ENCODE measurements at places on chromosomes 1 and 21. TPM values are rescaled to one million over a fixed set of nuclear protein-coding genes. Genes with fewer than 3 reads are reported as not detected.
A peak's percentile ranks its signal among the peaks of the same experiment; 100 is the strongest.

- no peak overlapping the region for H3K27ac ChIP-seq
- DNase-seq, result no peak
- no peaks in the 10 kb centered on the region for H3K27me3 ChIP-seq
- no peaks in the 10 kb centered on the region for H3K4me1 ChIP-seq
- H3K36me3 ChIP-seq, result no peaks in the 10 kb centered on the region
- H3K4me3 ChIP-seq, result no peak overlapping the region
Observed at GRCh38 chr1:177650947-177651346, 318.9 kb downstream of the SEC16B start.

GRCh38 chr1:115491298-115492018, 150.3 kb upstream of the VANGL1 start:
- no peak overlapping the region for H3K27ac ChIP-seq
- DNase-seq, result no peak
- peaks cover 4% of the 10 kb centered on the region for H3K27me3 ChIP-seq
- no peaks in the 10 kb centered on the region for H3K36me3 ChIP-seq
- H3K4me1 ChIP-seq, result no peaks in the 10 kb centered on the region

- H3K4me1 ChIP-seq, result peaks cover 3% of the 10 kb centered on the region
- no peak overlapping the region for H3K4me3 ChIP-seq
- no peaks in the 10 kb centered on the region for H3K36me3 ChIP-seq
- peaks cover 41% of the 10 kb centered on the region for H3K27me3 ChIP-seq
- H3K27ac ChIP-seq, result no peak overlapping the region
- DNase-seq, result no peak
Observed at GRCh38 chr1:47725511-47725991, 271.6 kb downstream of the TRABD2B start.

DNA sequence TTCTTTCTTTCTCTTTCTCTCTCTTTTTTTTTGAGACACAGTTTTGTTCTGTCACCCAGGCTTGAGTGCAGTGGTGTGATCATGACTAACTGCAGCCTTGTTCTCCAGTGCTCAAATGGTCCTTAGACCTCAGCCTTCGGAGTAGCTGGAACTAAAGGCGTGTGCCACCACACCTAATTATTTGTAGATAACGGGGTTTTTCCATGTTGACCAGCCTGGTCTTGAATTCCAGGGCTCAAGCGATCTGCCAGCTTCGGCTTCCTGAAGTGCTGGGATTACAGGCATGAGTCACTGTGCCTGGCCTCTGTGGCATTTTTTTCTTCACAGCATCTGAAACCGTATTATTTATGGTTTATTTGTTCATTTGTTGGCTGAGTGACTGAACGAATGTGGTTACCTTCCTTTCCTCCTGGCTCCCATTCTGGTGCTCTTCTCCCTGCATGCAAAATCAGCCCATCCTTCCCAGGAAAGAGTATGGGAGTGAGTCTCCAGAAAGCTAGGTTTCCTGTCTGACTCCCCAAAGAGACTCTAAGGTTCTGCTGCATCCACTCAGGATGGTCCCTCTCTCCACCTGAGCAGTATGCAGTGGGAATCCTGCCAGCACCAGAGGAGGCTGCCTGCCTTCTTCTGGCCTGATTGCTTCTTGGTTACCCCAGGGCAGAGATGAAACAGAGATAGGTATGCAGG, 155.0 kb upstream of the BEND5 start:
- no peaks in the 10 kb centered on the region for H3K27me3 ChIP-seq
- no peaks in the 10 kb centered on the region for H3K36me3 ChIP-seq
- no peaks in the 10 kb centered on the region for H3K4me1 ChIP-seq
- no peak for DNase-seq
- H3K4me3 ChIP-seq, result no peak overlapping the region

DNA sequence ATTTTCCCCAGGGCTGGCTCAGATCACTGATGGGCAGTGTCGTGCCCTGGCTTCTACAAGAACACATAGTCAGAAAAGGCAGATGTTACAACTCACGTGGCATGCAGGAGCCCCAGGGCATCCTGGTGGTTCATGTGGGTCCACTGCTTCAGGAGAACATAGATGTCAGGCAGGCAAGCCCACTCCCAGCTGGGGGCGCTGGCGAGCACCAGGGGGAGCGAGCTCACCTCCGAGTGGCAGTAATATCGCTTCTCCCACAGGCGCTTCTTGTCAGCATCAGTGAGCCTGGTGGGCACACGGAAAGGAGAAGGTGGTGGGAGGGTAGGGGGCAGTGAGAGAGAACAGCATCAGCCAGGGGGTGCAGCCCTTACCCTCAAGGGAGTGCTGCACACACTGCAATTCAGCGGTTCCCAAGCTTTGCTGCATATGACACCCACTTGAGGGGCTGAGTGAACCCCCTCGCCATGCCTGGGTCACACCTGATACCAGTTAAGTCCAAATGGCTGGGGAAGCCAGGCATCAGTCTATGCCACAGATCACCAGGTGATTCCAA, 34.3 kb upstream of the PPP1R15B start:
- H3K36me3 ChIP-seq, result peaks cover 49% of the 10 kb centered on the region
- H3K27me3 ChIP-seq, result no peaks in the 10 kb centered on the region
- peak; percentile 84 for DNase-seq
- no peak overlapping the region for H3K4me3 ChIP-seq
- peaks cover 33% of the 10 kb centered on the region for H3K4me1 ChIP-seq
- H3K27ac ChIP-seq, result no peak overlapping the region

GRCh38 chr1:43042773-43043457, 84.2 kb upstream of the SLC2A1 start:
- peaks cover 4% of the 10 kb centered on the region for H3K27me3 ChIP-seq
- H3K4me3 ChIP-seq, result no peak overlapping the region
- no peak overlapping the region for H3K27ac ChIP-seq
- H3K36me3 ChIP-seq, result no peaks in the 10 kb centered on the region
- no peaks in the 10 kb centered on the region for H3K4me1 ChIP-seq

- no peaks in the 10 kb centered on the region for H3K36me3 ChIP-seq
- H3K4me1 ChIP-seq, result peaks cover 2% of the 10 kb centered on the region
- H3K27ac ChIP-seq, result no peak overlapping the region
- no peak overlapping the region for H3K4me3 ChIP-seq
- no peak for DNase-seq
Observed at GRCh38 chr1:192766876-192767275, 42.0 kb upstream of the RGS2 start.

- peaks cover 69% of the 10 kb centered on the region for H3K4me1 ChIP-seq
- peak overlapping the region; percentile 85 for H3K27ac ChIP-seq
- no peaks in the 10 kb centered on the region for H3K27me3 ChIP-seq
- no peak for DNase-seq
- peaks cover 5% of the 10 kb centered on the region for H3K36me3 ChIP-seq
Observed at GRCh38 chr1:234498448-234499118, 19.6 kb upstream of the TARBP1 start.

DNA sequence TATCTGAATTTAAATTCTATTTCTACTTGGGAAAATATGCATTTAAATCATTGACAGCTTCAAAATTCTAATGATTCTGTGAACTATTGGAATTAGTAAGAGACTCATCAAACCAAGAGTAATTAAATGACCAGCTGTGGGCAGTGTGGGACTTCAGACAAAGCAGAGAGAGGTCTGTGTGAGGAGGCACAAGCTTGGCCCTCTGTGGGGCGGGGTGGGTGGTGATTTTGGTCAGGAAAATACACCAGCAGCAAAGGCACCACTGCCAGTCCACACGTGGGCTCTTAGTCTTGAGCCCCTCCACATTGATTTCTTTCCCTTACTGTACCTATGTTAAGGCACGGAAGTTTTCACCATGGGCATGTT, 39.2 kb upstream of the RAB4A start:
- no peak overlapping the region for H3K27ac ChIP-seq
- no peak for DNase-seq
- no peaks in the 10 kb centered on the region for H3K36me3 ChIP-seq
- H3K4me3 ChIP-seq, result no peak overlapping the region
- peaks cover 12% of the 10 kb centered on the region for H3K4me1 ChIP-seq

DNA sequence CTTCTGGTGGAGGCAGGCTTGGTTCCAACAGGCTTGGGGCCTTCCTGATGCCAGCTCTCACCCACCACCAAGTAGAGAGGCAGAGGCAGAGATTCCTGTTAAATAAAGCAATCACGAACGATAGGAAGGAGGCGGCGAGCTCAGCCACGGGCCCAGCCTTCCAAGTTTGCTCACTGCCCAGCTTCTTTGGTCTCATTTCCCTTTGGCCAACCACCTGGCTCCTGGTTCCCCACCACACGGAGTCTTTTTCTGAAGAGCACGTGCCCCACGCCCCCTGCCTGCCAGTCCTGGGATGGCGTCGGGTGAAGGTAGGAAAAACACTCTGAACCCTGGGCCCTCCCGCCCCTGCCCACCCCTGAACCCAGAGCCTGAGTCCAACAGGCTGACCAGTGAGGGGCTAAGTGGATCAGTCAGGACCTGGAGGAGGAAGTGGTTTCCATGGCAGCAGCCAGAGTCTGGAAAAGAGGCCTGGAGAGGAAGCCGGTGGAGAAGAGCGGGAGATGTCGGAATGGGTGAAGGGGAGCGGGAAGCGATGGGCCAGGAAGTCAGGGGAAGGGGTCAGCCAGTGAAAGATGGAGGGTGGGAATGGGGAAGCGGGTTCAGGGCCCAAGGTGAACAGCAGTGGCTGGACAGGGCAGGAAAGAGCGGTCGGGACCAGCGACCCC, 158.2 kb upstream of the KLHDC7A start:
- no peak overlapping the region for H3K27ac ChIP-seq
- no peak overlapping the region for H3K4me3 ChIP-seq
- no peaks in the 10 kb centered on the region for H3K36me3 ChIP-seq
- no peak for DNase-seq

DNA sequence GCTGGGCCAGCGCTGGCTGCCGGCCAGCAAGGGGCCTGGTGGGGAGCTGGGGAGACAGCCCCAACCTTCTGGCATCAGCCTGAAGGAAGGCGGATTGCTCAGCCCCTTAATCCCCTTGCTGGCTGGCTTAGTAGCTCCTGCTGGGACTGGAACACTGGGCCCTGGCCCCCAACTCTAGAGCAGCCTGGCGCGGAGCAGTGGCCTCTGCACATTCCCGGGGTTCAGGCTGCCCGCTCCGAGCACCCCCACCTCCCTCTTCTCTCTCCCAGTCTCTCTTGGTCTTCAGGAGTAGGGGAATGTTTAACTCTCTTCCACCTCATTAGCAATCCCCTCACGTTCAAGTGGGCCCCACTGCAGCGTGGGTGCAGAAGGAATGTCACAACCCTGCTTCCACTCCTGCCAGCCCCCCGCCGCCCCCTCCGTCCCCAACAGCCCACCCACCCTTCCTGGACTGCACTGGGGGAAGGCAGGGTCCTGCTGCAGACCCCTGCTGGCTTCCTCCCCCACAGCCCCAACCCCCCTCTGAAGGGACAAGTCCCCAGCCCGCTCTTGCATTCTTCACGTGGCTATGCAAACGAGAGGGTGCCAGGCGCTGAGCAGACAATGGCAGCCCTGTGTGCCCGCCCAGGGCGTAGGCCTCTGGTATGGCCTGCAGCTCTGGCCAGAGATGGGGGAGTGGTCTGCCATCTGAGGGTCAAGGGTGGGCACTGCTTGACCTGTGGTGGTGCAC, 980 bp upstream of the CLDN19 start:
- H3K4me1 ChIP-seq, result peaks cover 7% of the 10 kb centered on the region
- DNase-seq, result no peak
- no peak overlapping the region for H3K4me3 ChIP-seq
- H3K36me3 ChIP-seq, result peaks cover 4% of the 10 kb centered on the region
- no peaks in the 10 kb centered on the region for H3K27me3 ChIP-seq

DNA sequence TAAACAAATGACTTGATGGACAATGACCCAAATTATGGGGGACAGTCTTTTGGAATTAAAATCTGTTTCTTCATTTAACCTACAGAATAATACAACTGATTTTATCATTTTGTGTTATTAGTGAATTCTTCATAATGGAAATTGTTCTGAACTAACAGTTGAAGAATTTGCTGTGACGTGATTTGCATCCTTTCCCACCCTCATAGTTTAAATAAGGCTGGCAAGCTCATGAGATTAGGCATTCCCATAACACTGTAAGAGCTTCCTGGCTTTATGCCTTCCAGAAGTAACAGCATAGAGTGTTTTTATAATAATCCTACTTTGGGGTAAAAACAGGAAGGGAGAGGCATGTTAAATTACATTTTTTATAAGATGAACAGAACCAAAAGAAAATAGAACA, 95.7 kb downstream of the ATP6V1G3 start:
- H3K4me3 ChIP-seq, result no peak overlapping the region
- peaks cover 5% of the 10 kb centered on the region for H3K27me3 ChIP-seq
- H3K4me1 ChIP-seq, result no peaks in the 10 kb centered on the region
- no peaks in the 10 kb centered on the region for H3K36me3 ChIP-seq

GRCh38 chr1:47579809-47580208, 142.0 kb downstream of the FOXD2 start:
- no peak overlapping the region for H3K4me3 ChIP-seq
- peaks cover 2% of the 10 kb centered on the region for H3K4me1 ChIP-seq
- H3K36me3 ChIP-seq, result no peaks in the 10 kb centered on the region
- H3K27me3 ChIP-seq, result peaks cover 7% of the 10 kb centered on the region
- no peak overlapping the region for H3K27ac ChIP-seq
- DNase-seq, result no peak

DNA sequence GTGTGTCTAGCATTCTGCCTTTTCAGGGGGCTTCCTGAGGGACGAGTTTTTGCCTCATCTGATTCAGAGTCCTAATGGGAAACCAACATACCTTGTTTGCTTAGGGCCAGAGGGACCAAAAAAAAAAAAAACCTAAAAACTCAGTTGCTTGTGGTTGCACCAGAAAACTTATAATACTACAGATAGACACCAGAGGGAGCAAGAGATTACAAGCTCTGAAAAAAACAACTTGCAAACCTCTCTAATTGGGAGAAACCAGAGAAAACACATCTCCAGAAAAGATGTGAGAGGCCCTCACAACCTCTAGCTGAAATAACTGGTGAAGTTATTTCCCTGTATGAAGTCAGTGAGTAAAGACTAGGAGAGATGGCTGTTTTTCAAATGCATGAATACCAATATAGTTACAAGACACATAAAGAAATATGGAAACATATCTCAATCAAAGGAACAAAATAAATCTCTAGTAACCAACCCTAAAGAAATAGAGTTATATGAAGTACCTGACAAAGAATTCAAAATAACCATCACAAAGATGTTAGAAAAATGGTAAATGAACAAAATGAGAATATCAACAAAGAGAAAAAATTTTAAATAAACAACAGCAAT, 233.7 kb upstream of the NFIA start:
- H3K36me3 ChIP-seq, result no peaks in the 10 kb centered on the region
- H3K4me1 ChIP-seq, result no peaks in the 10 kb centered on the region
- H3K27ac ChIP-seq, result no peak overlapping the region

- DNase-seq, result no peak
- peaks cover 6% of the 10 kb centered on the region for H3K4me1 ChIP-seq
- peaks cover 32% of the 10 kb centered on the region for H3K27me3 ChIP-seq
- no peak overlapping the region for H3K4me3 ChIP-seq
Observed at GRCh38 chr1:231515748-231516147, 12.7 kb upstream of the TSNAX start.

SNAPIN gene
- total RNA-seq, result 31.6 TPM

ACTN2 gene
- total RNA-seq, result 0.44 TPM

LENEP gene
- total RNA-seq, result 1.4 TPM

KRTAP11-1 gene
- total RNA-seq, result not detected

PDZK1 gene
- 0.16 TPM for total RNA-seq

Data from activated CD4-positive, alpha-beta T cell treated with anti-CD3 and anti-CD28 coated beads, Interleukin-2, amount 10 ng/mL, durations not matched to agents 24 days and 14 days (primary cell).